ENCODE measurements at places on chromosomes 3 and 15.

GRCh38 chr3:22982981-22983587 lies 220.0 kb upstream of the UBE2E2 start:
- DNase-seq = no peak

DNA sequence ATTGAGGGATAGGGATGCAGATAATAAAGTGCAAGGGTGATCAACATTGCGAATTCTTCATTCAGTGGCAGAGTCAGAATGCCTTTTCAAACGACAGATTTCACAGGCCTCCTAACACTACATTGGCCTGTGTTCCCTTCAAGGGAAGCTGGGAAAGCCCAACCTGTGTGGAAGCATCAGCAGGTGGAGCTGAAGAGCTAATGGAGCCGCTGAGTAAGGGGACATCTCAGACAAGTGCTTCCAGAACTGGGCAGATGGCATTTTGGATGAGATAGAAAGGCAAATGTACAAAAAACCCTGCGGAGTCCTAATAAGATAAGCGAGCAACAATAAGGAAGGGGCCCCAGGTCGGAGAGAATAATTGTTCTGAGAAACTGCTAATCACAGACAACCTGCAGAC lies 8.5 kb upstream of the SLC24A5 start:
- DNase-seq = no peak

DNA sequence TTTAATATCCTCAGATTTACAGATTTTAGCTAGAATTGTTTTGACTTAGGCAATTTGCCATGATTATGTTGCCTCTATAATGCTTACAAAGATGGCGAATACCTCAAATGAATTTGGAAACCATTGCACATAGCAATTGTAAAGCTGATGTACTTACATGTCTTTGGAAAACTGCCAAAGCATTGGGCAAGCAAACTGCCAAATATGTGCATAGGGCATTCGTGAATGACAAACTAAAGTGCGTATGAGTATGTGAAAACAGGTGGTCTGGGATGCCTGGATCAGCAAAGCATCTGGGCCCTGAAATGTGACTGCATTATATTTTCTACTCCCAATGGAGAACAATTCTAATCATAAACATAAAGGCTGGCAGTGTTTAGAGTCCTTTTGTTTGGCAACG lies 445.3 kb upstream of the ROBO1 start:
- DNase-seq = no peak

DNA sequence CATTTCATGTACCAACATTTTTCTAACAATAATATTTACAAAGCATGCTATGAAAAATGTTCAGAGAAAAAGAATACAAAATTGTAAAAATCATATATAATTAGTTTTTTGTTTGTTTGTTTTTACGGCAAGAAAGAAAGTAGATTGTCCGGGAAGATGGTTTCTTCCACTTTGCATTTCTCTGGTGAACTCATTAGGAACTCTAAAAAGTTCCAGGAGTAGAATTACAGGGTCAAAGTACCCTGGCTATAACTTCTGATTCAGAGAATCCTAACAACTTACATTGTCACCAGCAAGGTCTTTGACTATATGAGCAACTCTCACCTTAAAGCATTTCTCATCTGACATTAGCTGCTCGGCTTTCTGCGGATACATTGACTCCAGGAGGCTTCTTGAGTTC lies 196.7 kb downstream of the PDE8A start:
- DNase-seq = no peak

DNA sequence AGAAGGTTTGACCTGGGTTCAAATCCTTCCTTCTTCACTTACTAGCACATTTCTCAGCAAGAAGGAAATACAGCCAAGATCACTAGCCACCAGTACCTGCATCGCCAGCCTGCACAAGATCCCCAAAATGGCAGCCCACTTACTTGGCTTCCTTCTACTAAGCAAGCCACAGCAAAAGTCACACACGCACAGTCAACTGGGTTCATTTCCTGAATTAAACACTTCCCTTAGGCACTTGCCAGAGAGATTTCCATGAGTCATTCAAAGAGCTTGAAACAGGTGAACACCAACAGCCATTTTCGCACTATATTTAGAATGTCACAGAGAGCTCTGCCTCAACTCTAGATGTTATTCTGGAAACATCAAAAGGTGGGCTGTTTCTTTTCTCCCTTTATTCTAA lies 42.6 kb downstream of the MGLL start:
- no peak for DNase-seq

GRCh38 chr3:149555927-149556326 lies 81.4 kb downstream of the TM4SF4 start:
- no peak for DNase-seq

GRCh38 chr3:195186041-195186709 lies 84.8 kb downstream of the XXYLT1 start:
- no peak for DNase-seq

GRCh38 chr15:71853543-71853942 lies 43.2 kb downstream of the NR2E3 start:
- no peak for DNase-seq

DNA sequence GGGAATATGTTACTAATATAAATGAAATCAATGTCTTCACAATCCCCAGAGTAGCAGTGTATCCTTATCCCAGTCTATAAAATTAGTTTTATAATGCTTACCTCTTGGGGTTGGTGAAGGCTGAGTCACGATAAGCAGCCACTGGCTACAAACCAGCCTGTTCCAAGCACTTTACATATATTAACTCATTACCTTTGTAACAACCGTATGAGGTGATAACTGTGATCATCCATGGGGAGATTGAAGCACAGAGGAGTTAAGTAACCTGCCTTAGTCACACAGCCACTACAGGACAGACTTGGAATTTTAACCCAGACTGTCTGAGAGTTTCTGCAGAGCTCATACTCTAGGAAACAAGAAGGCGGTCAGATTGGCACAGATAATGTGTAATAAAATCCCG lies 43.3 kb upstream of the MITF start:
- no peak for DNase-seq

GRCh38 chr15:48617619-48618018 lies 27.9 kb downstream of the FBN1 start:
- DNase-seq = no peak

DNA sequence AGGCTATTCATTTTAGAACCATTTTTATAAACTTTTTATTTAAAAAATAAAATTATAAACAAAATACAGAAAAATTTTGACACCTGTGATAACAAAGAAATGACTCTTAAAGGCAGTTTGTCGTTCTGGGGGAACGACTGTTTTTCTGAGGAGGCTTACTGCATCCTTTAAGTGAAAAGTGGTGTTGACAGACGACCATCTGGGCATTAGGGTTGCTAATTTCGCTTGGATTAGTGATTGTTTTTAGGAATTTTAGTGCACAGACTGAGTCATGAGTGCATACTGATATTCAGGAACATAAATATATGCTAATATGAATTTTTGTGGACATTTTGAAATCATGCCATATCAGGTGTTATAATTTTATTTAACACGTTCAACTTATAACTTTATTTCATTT lies 28.5 kb downstream of the OSTN start:
- DNase-seq = no peak

DNA sequence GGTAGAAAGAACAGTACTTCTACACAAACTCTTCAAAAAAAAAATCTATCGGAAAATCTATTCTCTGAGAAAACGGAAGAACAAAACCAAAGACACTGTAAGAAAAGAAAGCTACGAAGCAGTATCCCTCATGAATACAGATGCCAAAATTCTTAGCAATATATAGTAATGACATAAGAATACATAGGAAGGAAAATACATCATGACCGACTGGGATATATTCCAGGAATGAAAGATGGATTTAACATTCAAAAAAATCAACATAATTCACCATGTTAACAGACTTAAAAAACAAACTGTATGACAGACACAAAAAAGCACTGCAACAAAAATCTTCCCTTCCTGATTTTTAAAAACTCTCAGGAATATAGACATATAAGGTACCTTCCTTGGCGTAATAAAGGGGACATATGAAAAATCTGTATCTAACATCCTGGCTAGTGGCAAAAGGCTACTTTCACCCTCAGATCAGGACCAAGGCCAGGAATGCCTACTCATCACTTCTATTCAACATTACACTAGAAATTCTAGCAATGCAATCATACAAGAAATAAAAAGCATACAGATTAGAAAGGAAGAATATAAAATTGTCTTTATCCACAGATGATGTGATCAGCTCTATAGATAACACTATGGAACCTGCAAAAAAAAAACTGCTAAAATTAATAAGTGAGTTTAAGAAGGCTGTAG lies 77.6 kb upstream of the XXYLT1 start:
- no peak for DNase-seq

DNA sequence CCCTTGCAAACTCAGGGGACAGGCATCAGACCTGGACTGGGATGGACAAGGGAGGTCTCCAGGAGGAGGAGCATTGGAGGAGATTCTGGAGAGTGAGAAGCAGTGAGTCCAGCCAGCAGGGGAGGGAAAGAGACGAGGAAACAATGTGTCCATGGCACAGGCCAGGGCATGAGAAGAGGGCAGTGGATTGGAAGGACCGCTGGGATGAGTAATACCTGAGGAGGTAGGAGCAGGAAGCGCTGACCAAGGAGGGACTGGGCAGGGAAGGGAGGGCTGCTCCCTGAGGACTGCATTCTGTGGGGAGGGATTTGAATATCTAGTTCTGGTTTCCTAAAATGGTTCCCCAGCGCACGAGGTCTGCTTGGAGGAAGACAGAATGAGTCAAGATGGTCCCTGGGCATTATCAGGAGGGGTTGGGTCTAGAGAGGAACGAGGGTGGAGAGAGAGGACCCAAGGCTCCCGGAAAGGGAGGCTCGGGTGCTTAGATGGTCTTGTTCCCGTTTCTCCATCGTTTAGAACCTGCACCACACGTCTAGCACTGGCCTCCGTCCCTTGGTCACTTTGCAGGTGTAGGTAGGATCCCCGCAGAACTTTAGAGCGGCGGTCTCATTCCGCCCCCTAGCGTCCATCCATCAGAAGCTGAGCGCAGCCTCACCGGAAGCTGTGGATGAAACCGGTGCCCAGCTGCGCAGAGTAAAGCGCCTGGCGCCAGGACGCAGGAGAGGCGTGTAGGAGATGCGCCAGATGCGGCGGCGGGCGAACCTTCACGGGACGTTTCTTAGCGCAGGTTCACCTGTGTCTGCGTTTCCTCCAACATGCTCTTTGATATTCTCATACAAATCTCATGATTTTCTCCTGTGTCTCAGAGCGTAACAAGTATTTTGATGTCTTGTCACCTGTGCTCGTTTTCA lies 190.7 kb upstream of the NDN start:
- peak; percentile 69 for DNase-seq

- DNase-seq = peak; percentile 90
Measured at GRCh38 chr15:92831655-92832328, 68.3 kb upstream of the CHD2 start.

DNA sequence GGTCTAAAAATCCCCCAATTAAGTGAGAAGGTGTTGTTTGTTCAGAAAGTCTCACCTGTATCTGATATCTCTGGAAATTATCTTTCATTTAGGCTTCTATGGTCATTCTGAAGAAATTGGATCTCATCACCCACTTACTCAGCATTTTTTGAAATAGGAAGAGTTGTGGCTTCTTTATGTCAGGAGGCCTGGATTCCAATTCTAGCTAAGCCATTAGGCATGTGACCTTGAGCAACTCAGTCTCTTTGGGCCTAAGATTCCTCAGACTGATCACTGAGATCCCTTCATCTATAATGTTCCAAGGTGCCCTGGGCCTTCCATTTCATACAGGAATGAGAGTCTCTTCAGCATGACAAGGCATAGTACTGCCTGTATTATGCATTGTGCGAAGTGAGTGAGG lies 70.3 kb downstream of the ARHGEF26 start:
- DNase-seq = no peak

DNA sequence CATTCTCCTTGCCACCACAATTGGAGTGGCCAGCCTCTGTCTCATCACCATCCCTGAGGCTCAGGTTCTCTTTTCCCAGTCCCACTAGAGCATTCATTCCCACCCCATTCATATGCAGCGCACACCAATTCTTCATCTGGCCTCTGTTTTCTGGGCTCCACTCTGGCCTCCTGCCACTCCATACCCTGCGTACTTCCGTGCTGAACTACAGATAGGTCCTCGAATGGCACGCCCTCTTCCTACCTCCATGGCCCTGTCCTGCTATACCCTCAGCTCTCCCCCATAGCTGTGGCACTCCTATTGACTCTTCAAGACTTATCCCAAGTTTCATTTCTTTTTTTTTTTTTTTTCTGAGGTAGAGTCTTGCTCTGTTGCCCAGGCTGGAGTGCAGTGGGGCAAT lies 25.9 kb downstream of the PAQR5 start:
- DNase-seq = no peak

GRCh38 chr3:132017137-132017536 lies 17.7 kb downstream of the CPNE4 start:
- no peak for DNase-seq

DNA sequence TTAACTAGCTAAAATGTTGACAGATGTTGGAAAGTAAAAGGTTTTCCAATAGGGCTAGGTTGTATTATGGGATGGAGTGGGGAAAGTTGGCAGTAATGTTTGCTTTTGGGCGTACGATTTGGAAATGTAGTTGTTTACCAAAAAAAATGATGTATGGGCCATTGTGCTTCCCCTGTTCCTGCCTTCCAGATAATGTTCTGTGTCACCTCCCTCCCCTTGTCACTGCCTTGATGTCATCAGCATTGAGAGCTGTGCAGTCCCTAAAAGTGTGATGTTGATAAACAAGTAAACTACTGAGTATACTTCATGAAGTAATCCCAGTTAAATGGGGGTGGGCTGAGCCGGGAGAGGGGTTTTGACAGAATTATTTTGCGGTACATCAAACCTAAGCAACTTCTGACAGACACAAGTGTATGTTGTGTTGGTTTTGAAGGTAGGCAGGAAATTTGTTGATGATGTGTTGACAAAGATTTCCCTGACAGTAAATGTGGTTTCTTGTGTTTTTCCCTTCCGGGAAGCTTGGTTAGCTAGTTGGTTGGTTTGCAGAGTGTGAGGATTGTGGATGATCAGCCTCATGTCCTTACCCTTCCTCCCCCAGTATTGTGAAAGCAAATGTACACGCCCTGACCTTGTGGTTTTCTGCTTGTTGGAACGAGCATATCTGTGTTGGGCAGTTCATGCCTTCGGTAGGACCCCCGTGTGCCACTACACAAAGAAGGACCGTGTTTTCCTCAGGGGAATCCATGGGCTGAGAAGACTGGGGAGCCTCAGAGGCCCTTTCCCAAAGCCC lies 87.3 kb downstream of the PGPEP1L start:
- no peak for DNase-seq

GRCh38 chr3:118412503-118412902 lies 622.1 kb downstream of the IGSF11 start:
- no peak for DNase-seq

GRCh38 chr3:183411216-183411922 lies 17.1 kb downstream of the MCF2L2 start:
- DNase-seq = no peak

DNA sequence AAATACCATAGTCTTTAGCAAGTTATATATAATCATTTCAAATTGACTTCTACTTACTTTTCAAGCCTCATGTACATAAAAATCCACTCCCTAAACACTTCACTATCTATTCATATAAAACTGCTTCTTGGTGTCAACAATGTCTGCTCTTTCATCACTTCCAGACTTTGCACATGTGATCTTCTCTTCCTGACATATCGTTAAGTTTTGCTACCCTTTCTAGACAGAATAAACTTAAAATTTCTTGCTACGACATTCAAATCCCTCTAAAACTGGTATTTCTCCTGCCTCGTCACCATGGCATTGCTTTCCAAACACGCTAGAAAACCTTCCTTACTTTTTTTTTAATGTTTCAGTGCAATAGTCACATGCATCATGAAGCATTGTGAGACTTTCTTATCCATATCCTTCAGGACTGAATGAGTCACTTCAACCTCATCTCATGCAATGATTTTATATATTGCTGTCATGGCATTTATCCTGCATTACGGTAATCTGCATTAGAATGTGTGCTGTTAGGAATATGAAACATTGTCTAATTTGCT lies 122.8 kb downstream of the GMNC start:
- no peak for DNase-seq

- DNase-seq = no peak
Measured at GRCh38 chr3:166110102-166110501, 272.9 kb upstream of the BCHE start.

All from activated CD8-positive, alpha-beta memory T cell treated with anti-CD3 and anti-CD28 coated beads, Interleukin-2, amount 50 U/mL, for 48 hours (primary cell).